ENCODE measurements at places on chromosomes 6 and 20.
A peak's percentile ranks its signal among the peaks of the same experiment; 100 is the strongest.

DNA sequence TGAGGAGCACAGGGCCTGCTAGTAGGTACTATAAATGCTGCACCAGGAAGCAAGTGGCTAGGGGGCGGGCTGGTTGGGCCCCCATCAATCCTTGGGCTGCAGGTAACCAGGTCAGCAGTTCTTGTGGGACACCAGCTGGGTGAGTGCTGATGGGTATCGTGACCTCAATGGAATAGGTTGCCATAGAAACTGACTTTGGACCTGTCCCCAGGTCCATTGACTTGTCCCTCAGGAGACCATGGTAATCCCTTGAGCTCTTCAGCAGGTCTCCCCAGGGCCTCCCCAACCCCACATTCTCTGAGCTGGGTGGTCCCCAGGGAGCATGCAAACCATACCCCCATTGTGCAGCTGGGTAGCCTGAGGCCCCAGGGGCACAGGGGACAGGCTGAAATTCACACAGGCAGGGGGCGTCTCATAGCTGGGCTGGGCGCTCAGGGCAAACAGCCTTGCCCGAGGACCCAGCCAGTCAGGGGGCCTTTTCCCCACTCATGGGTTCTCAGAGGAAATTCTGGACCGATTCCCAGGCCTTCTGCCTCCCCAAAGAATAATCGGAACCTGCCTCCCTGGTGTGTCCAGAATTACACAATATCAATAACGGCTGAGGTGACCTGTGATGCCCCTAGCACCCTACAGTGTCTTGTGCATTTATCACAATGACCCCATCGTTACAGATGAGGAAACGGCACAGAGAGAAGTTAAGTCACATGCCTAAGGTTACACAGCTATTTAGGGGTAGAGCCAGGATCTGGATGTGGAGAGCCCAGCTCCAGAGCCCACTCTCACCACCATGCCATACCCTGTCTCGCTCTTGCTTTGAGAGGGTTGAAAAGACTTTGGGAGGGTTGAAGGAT is 35.9 kb downstream of the SRC start:
- DNase-seq = no peak

DNA sequence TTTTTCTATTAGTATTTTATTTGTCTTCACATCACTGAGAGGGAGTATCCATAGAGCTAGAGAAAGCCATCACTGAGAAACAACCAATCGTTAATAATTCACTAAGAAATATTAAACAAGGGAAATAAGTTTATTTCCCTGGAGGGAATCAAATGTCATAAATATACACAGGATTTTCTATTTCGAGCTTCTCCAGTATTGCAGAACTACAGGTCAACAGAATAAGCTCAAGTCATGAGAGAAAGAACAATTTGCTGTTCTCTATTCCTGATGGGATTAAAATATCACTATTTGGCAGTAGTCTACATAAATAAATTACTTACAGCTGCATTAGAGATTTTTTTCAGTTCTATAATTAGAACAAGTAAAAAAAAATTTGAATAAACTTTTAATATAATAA is 2.2 kb upstream of the FAM162B start:
- no peak for DNase-seq

GRCh38 chr6:80647156-80647555 is 540.7 kb downstream of the BCKDHB start:
- no peak for DNase-seq

- DNase-seq = no peak
Observed at GRCh38 chr20:36311854-36312723, 6.0 kb downstream of the DLGAP4 start.

- DNase-seq = no peak
Observed at GRCh38 chr6:20572288-20572687, 38.0 kb downstream of the CDKAL1 start.

DNA sequence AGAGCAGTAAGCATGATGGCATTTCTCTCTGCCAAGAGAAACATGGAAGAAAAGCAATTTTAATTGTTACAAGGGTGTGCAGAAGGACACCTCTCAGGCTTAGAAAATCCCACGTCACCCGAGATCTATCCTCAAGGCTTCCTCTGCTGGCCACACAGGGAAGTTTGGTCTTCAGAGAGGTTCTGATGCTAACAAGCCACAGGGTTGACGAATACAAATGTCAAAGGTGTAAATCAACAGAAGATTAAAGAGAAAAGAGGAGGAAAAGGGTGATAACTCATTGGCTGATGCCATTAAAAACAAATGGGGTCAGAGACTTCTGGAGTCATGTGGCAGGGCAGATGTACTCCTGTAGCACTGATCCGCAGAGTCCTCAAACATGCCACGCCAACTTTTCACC is 33.6 kb upstream of the SPDEF start:
- no peak for DNase-seq

DNA sequence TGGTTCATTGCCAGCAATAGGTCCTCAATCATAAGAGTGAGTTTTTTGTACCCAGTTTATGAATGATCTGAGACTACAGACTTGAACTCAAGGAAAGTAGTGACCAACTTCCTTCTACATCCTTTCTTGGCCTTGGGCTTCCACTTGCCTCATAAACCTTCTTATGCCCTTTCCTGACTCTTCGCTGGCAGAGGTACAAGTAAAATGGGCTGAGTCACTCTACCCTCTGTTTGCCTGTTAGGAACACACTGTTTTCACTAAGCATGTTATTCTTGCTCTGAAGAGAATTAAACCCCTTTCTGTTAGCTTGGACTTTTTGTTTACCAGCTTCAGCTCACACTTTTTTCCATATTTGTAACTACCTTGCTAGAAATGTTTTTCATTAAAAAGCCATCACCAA is 74.4 kb downstream of the PKHD1 start:
- no peak for DNase-seq

DNA sequence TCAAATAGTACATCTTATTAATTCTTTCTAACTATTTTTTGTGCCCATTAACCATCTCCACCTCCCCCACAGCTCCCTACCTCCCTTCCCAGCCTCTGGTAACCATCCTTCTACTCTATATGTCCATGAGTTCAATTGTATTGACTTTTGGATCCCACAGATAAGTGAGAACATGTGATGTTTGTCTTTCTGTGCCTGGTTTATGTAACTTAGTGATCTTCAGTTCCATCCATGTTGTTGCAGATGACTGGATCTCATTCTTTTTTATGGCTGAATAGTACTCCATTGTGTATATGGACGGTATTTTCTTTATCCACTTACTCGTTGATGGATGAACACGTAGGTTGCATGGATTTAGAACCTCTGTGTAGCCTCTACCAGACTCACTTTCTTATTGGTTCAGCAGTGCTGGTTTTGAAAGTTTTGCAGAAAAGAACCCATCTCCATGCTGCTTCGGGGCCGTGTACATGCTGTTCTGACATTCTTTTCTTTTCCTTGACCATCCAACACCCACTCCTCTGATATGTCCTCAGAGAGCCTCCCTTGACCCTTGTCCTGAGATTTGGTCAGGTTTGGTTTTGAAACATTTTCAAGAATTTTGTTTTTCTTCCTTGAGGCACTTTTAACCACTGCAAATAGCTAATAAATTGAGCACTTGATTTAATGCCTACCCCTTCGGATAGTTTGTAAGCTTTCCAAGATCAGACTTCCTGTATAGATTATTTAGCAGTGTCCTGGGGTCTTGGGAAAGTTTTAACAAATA is 231.2 kb upstream of the ZFP64 start:
- DNase-seq = no peak

DNA sequence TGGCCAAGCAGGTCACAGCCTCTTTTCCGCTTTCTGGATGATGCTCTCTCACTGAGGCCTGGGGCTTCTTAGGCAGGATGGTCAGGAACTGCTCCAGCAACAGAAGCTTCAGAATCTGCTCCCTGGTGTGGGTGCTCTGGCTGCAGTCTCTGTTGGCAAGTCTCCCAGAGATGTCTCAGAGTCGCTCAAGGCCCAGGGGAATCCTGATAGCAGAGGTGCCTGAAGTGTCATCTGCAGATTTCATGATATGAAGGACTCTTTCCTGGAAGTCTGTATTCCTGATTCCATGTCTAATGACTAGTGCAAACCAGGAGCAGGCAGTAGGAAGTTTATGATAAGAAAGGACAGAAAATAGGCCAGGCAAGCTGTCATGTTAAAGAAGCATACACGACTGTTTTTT is 20.3 kb downstream of the ZSCAN31 start:
- DNase-seq = no peak

DNA sequence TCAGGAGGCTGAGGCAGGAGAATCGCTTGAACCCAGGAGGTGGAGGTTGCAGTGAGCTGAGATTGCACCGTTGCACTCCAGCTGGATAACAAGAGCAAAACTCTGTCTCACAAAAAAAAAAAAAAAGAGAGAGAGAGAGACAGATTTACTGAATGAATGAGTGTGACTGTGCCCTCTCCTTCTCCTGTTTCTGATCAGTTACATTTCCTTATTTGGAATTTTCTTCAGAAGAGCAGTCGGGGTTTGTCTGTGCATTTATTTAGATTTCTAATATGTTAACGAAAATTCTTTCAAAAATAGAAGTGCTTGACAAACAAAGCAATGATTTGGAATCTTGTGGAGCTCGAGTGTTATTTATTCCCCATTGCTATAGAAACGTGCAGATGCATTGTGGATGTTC is 6.4 kb upstream of the LRRN4 start:
- no peak for DNase-seq

GRCh38 chr6:40348591-40348990 is 238.6 kb downstream of the LRFN2 start:
- no peak for DNase-seq

DNA sequence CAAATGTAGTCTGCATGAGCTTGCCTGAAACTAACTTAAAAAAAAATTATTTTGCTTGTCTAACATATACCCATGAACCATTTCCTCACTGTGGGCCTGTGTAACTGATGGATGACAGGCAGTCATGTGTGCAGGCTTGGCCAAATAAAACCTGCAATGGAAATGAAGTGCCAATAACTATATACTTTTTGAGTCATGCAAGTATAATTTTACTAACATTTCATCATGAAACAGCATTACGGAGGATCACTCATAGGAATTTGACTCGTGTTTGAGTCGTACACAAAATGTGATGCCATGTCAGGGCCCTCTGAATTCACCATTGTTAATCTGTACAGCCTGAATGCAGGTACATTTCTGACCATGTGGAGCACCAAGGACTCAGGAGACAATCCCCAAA is 46.6 kb downstream of the HDDC2 start:
- DNase-seq = no peak

DNA sequence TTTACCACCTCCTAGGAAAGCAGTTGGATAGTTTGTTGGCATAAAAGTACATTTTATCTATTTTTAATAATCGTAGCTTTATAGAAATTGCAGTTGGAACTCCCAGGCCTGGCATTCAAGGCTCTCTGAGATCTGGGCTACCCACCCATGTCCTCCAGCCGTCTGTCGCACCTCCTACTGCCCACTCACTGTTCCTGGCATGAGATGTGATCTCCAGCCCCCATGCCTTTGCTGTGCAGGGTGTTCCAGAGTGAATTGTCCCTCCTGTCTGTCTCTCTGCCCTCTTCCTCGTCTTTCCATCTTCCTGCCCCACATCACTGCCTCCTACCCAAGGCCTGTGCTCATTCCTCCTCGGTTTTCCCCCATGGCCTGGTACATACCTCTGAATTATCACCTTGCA is 50.7 kb downstream of the PTPN1 start:
- DNase-seq = no peak

DNA sequence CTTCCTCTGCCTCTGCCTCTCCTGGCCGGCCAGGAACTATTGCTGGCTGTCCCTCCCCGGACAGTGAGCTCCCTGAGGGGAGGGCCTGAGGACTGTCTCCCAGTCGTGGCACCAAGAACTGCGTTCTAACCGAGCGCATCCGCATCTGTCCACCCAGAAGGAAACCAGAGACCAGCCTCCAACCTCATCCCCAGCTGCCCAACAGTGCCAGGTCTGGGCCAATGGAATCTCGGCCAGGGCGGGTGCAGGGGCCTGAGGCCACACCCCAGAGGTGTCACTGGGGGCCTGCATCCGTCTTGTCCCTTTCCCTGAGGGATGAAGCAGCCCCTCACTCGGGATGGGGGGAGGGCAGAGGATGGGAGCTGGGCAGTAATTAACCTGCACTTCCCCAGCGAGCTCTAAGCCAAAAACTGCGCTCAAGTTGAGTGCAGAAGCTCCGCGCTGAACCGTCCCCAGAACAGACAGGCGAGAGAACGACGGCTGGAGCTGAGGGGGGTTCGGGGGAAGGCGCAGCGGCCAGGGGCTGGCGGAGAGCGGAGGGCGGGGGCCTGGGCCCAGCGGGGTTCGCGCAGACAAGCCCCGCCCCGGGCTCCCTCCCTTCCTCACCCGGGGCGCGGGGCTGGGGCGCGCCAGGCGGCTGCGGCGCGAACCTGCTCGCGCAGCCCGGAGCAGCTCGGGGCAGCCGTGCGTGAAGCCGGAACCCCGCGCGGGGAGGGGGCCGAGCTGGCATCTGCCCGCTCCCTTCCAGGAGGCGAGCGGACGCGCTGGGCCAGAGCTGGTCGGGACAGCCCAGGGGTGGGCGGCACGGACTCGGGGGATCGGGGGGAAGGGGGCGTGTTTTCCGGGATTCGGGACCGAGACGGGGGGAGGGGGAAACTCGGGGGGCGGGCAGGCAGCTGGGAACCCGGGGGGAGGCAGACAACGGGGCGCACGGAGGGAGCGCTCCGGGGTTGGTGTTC is 1.4 kb downstream of the TFEB start:
- DNase-seq = peak; percentile 33

DNA sequence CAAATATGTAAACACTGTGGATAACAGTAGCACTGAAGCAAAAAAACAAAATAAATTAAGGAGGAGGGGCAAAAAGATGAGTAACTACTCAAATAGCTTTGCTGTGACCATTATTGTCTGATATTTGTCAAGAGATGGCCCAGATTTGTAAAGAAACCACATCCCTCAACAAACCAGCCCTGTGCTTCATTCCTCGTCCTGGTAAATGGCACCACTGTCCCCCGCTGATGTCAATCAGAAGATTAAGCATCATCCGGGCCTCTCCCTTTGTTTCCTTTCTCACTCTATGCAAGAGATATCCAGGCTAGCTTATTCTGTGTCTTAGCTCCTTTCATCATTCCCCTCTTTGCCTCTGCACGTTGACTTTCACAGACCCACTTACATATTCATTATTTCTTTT is 259.0 kb downstream of the SYNE1 start:
- DNase-seq = no peak

GRCh38 chr20:9136114-9136513 is 67.2 kb downstream of the PLCB4 start:
- no peak for DNase-seq

DNA sequence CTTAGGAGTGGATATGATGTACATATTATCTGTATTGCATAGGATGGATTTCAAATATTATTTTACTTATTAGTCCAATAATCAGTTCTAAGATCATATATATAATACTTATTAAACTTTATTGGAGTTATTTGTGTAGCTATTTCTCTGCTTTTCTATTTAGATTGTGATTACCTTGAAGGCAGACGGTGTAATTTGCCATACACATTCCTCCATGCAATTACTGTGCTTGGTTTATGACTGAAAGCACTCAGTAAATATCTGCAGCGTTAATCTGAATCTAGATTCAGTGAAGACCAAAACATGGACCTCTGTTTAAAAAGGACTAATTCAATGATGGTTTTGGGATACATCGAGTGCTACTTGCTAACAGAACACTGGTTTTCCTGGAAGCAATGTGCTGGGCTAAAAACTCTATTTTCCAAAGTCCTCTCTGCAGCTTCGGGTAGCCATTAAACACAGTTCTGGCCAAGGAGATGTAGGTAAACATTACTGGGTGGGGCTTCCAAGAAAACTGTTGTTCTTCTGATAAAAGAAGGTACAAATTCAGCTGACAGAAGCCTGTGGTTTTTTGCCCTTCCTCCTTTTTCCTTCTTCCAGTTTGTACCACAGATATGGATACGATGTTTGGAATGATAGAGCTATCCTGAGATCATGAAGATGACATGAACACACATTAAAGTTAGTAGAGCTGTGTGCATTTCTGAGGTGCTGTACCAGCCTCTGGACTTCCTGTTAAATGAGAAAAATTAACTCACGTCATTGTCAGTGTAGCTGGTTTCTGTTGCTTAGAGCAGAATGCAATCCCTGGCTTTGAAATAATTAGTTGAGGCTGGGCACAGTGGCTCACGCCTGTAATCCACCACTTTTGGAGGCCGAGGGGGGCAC is 136.5 kb upstream of the NUP153 start:
- no peak for DNase-seq
